ENCODE measurements at places on chromosomes 4 and X. TPM values are rescaled to one million over a fixed set of nuclear protein-coding genes. Genes with fewer than 3 reads are reported as not detected.

FTSJ1 gene
- total RNA-seq = 19.0 TPM

CHST7 gene
- 11.8 TPM for total RNA-seq

SERPINA7 gene
- not detected for total RNA-seq

IL1RAPL2 gene
- total RNA-seq = 0.09 TPM

ERVMER34-1 gene
- total RNA-seq = 2.0 TPM

BANK1 gene
- 2.4 TPM for total RNA-seq

SYP gene
- total RNA-seq = 2.8 TPM

ACE2 gene
- total RNA-seq = 14.3 TPM

P2RY4 gene
- not detected for total RNA-seq

DNA sequence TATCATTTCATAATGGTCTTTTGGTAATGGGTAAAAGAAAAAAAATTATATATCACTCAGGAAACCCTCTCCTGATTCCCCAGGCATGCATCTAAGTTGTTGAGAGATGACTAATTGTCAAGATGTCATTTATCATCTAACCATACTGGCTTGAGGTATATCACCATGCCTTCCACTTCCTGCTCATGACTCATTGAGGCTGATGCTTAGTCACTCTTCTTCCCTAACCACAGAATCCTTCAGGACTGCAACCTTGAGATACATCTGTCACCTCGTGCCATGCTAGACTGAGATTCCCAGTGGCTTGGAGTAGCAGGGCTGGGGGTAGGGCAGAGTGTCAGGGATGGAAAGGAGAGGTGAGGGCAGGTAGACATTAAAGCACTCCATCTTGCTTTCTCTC, 782.5 kb upstream of the INTU start:
- DNase-seq = no peak

GRCh38 chr4:121685257-121685656, 11.5 kb downstream of the ANXA5 start:
- DNase-seq = no peak

- no peak for DNase-seq
These were observed 670.1 kb upstream of the EPHA5 start for GRCh38 chr4:66340286-66340893.

- DNase-seq = no peak
These were observed 49.5 kb downstream of the COQ2 start for GRCh38 chr4:83234902-83235644.

DNA sequence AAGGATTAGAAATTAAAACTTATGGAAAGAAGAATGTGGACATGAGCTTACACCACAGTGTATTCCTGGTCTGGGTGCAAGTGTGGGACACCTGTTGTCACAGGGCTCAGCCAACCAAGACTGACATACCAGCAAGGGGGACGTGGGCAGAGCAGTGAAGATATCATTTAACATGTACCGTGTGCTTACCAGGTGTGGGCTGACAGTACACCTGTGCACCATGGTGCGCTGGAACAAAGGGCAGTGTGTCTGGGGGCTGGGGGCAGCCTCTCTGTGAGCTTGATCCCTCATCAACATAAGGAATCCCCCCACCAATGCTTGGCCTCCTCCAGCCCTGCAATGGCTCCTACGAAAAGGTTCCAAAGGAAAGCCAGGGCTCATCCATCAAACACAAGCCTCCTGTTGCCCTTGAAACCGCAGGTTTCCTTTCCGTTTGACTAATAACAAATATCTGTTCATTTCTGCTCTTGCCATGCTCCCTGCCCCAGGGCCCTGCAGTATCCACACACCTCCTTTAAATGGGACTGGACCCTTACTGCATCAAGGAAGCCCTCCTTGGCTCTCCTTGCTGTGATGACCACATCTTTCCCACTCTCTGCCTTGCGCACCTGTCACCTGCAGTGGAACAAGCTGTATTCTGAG, 16.7 kb downstream of the EVC2 start:
- DNase-seq = no peak

DNA sequence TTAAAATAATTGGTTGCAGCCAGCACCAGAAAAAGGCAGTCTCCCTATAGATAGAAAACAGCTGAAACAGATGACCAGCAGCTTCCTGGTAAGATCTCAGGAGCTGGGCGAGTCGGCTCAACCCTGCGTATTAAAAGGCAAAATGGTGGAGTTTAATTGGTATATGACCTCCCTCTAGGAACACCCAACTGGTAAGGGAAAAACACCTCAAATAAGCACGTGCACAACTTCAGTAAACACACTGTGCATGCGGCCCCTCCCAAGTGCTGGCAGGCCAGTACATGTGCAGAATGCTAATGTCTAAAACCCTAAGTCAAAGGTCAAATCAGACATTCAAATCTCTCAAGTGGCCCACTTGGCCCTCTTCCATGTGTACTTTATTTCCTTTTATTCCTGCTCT, 103.2 kb upstream of the PDE5A start:
- no peak for DNase-seq

DNA sequence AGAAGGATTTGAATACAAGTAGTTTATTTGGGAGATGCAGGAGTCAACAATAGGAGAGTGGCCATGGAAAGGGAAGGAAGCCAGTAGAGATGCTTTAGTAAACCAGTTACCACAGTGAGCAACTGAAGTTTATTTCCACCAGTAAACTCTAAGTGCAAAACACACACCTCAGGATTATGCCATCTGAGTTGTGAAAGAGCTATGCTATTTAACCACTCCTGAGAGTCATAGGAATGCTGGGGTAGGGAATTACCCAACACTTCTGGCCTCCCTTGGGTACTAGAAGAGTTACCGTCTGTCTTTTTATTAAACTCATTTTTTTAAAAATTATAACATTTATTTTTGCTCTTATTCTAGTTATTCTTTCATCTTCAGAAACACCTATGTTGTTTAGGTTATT, 834.6 kb upstream of the AMOT start:
- DNase-seq = no peak

DNA sequence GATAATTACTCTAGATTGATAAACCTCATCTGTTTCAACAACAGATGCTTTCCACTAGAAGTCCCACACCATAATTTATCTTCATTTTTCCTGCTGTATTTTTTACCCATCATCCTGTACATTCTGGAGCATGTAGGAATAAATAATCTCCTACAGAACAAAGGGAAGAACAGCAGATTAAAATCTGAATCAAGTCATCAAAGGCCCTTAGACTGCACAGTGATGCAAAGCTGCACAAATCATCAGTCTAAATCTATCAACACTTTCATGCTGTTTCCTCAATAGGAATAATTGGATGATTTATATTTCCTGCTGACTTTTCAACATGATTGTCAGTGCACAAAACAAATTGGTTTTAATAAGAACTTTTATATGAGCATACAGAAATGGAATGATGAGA, 1143.9 kb downstream of the STIM2 start:
- no peak for DNase-seq

DNA sequence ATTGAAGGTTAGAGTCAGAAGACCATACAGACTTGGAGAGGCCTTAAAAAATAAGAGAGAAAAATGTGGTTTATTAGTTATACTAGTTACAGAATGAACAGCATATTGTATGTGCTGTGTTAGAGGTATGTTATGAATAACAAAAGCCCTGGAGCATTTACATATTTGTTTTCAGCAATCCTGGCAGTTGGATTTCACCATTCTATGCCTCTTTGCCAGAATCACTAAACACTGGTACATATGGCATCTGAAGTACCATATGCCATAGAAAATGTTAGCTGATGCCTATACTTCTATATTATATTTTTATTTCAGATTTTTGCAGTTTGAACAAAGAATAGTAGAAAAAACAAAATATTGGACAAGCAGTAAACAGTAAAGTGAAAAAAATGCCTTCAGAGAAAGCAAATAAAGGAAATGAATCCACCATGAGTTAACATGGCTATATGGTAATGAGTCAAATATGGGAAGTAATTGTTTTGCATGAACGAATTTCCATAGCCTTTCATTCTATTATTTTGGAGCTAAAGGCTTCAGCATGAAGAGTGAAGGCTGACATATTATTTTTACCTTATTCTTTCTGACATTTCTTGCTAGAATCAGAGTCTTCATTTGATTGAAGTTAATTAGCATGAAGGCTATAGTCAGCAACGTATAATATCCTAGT, 41.9 kb upstream of the PRDM8 start:
- no peak for DNase-seq

DNA sequence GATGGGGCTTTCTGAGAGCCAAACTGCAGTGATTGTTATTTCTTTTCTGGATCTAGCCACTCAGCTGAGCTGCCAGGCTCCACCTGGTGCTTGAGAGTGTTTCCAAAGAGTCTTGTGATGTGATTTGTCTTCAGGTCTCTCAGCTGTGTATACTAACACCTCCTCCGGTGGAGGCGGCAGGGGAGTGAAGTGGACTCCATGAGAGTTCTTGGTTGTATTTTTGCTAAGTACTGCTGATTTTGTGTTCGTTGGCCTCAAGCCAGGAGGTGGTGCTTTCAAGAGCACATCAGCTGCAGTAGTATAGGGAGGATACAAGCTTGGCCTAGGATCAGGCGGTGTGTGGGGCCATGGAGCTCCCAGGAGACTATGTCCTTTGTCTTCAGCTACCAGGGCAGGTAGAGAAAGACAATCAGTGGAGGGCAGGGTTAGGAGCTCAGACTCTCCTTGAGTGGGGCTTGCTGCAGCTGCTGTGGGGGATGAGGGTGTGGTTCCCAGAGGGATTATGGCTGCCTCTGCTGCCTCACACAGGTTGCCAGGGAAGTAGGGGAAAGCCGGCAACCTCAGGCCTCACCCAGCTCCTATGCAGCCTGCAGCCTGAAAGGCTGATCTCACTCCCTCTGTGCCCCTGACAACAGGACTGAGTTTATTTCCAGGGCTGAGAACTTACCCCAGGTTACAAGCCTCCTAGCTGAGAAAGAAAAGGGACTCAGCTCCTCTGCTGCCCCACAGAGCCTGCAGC, 62.4 kb downstream of the NPFFR2 start:
- no peak for DNase-seq

- DNase-seq = no peak
These were observed 1.7 kb upstream of the MAGEH1 start for GRCh38 chrX:55450259-55450658.

- DNase-seq = peak; percentile 74
These were observed 657 bp upstream of the ANKRD50 start for GRCh38 chr4:124713185-124713592.

- DNase-seq = no peak
These were observed 111.7 kb downstream of the SYNPO2 start for GRCh38 chr4:119000400-119000799.

DNA sequence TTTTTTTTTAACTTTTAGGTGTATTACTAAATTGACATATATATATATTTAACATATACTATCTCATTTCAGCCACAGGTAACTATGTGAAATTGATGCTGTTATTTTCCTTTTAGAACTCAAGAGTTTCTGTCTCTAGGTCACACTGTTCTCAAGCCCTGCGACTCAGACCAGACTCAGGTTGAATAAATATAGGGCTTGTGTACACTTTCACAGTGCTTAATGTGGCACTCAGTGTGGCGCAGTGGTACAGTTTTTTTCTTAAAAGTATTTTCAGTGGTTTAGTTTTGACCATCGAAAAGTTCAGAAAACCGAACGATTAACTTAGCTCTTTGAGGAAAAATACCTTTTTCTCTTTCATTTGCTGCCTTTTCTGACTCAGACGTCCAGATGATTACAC, 24.7 kb downstream of the PACRGL start:
- DNase-seq = no peak

- DNase-seq = no peak
These were observed 205.4 kb downstream of the SHROOM3 start for GRCh38 chr4:76640353-76640910.

DNA sequence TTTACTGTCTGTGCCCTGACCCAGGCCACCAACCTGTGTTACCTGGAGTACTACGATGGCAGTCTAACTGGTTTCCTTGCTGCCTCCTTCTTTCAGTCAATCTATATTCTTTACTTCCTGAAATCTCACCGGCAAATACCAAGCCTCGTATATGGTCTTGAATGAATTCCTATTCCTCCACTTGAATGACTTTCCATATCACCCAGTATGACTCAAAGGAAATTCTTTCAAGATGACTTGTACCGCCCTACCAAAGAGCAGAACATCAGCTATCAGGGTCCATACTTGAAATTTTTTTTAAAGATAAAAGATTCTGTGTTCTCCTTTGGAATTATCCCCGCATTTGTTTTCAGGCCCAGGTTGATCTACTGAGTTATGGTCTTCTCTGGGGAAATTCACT, 378.0 kb downstream of the AFF2 start:
- no peak for DNase-seq

DNA sequence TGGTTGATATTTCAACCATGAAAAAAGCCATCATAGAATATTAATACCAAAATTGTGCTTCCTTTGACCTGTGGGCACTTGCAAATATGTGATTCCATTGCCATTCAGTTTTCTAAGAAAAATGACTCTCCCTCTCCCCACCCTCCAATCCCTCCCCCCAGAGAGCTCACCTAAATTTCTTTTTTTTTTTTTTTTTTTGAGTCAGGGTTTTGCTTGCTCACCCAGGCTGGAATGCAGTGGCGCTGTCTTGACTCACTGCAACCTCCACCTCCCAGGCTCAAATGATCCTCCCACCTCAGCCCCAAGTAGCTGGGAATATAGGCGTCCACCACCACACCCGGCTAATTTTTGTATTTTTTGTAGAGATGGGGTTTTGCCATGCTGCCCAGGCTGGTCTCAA, 47.0 kb downstream of the SNX25 start:
- no peak for DNase-seq

DNA sequence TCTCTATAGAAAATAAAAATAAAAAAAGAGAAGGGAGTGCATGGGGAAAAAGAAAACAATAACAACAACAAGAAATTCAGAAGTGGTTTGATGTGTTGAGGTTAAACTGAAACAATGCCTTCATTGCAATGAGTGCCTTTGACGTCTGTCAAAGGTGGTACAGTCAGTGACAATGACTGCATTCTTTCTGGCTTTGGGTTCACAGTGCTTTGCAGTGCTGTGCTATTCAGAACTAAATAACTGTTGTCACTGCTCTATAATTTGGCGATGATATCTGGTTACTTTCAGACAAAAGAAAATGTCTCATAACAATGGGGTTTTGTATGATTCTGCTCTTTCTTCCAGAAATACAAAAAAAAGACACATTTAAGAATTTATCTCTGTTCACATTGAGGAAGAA, 488.6 kb upstream of the MAGEB2 start:
- no peak for DNase-seq

DNA sequence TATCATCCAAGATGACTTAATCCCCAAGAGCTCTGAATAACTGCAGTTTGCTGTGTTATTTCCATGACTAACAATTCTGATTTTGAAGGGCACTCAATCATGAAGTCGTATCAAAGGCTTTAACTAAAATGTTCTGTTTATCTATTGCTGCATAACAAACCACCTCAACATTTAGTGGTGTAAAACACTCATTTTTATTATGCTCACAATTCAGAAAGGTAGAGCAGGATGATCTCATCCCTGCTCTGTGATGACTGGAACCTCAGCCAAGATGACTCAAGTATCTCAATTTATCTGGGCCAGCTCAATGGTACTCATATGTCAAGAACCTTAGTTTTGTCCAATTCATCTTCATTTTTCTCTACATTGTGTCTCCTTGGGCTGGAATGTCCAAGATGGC, 451.1 kb downstream of the PPARGC1A start:
- DNase-seq = no peak

DNA sequence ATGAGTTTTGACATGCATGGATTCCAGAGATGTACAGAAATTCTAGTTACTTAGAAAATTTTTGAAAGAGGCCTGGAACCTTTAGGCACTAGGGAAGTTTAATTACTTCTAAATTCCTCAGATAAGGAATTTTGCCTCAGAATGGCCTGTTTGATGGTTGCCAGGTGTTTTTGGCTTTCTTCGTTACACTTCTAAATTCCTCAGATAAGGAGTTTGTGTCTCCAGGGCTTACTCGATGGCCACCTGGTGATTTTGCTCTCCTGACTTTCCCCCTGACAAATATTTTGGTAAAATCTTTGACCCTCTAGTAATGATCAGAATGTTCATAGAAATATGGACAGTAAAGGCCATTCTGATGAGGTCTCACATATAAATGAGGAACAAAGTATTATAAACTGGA, 64.3 kb downstream of the BEX3 start:
- no peak for DNase-seq

Data from left cardiac atrium (tissue), 4 donors.